Stimulated activated CD8-positive, alpha-beta memory T cell treated with anti-CD3 and anti-CD28 coated beads, Interleukin-4, amount 100 ng/mL, for 1 hour (primary cell): ENCODE measurements at places on chromosomes 11 and 22.

DNA sequence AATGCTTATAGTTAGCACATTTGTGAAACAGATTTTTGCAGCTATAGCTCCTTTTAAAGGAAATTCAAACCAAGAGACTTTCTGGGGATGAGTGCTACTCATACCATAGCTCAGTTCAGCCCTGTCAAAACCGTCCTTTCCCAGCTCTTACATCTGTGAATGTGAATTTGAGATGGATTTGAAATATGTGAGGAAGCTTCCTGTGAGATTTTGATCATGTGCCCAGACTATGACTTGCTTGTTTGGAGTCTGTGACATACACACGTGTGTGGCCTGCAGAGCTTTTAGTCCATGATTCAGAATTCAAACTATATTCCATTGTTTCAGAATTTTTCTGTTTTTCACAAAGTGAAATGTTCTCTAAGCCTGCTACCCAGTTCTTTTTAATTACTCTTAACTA is 4.4 kb upstream of the MMP1 start:
- DNase-seq = no peak

- no peak for DNase-seq
These were observed 668 bp upstream of the CHST1 start for GRCh38 chr11:45665933-45666647.

DNA sequence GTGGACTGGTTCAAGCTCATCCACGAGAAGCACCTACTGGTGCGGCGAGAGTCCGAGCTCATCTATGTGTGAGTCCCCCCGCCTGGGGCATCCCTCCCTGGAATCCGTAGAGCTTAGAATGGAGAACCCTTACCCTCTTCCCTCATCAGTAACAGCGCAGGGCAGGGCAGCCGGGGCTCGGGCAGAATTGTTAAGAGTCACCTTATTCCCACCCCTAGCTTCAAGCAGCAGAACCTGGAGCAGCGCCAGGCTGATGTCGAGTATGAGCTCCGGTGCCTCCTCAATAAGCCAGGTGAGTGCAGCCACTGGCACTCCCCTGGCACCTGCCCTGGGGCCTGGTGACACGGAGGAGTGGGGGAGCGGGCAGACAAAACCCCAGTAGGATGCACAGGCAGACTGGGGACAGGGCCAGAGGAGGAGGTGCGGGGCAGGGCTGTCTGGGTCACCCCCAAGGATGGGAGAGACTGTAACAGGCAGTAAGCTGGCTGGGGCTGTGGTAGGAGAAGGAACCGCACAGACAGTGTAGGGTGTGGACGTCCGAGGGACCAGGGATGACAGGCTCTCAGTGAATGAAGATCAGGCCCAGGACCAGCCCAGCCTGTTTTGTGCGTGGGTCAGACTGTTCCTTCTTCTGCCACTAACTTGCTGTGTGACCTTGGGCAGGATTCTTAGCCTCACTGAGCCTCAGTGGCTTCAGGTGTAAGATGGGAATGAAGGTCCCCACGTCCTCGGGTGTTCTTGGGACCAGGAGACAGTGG is 20.4 kb downstream of the C22orf23 start:
- no peak for DNase-seq

DNA sequence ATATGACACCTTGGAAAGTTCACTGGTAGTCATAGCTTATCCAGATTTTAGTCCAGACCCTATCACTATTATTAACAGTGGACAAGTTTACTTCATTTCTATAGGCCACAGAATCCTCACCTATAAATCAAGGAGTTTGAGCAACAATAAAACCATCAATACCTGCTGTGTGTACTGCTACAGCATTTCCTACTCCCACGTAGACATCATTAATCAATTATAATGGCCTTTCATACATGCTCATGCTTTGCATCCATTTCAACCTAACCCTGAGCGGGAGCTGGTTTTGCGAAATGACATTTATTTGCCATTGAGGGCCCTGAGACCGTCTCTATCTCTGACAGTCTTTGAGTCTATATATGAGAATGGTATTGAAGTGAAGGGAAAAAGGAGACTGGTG is 312.3 kb downstream of the FAT3 start:
- no peak for DNase-seq

DNA sequence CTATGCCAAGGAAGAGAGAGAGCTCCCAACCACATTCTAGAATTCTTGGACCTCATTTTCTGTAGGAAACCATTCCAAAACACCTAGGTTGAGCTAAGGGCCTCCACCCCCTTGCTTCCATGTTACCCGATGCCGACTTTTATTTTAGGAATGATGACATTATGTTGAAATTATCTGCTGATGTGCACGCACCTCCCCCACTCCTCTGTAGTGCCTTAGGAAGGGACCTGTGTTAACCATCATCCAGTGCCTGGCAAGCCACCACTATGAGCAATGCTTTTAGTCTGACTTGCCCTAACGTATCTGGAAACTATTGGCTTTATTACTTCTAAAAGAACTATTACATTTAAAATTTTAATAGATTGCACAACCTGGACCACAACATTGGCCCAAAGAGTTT is 42.1 kb downstream of the NCAPD3 start:
- no peak for DNase-seq

DNA sequence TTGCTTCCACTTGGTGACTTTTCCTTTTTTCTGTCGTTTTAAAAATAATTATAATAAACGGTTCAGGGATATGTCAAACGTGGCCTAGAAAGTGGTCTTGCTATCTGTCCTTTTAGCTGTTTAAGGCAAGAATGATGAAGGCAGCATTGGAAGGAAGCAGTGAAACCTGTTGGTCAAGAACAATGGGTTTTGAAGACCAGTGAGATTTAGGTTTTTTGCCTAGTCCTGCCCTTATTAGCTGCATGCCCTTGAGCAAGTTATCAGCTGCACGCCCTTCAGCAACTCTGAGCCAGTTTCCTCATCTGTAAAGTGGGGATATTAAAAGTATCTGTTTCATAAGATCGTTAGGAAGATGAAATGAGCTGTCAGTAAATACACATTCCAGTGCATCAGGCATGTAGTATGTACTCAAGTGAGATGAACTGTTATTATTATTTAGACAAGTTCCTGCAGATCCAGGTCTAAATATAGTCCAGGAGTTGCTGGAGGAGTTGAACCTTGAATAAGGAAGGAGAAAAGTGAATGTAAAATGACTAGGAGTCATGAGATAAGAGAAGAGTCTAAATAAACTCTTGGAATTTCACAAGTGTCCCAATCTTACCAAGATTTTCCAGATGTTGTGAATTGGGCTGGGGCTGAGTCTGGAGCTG is 90.8 kb upstream of the HSD17B12 start:
- DNase-seq = no peak

- DNase-seq = no peak
These were observed 15.5 kb downstream of the DGCR8 start for GRCh38 chr22:20095521-20095920.

- no peak for DNase-seq
These were observed 44.5 kb downstream of the TRAF6 start for GRCh38 chr11:36465449-36466163.

DNA sequence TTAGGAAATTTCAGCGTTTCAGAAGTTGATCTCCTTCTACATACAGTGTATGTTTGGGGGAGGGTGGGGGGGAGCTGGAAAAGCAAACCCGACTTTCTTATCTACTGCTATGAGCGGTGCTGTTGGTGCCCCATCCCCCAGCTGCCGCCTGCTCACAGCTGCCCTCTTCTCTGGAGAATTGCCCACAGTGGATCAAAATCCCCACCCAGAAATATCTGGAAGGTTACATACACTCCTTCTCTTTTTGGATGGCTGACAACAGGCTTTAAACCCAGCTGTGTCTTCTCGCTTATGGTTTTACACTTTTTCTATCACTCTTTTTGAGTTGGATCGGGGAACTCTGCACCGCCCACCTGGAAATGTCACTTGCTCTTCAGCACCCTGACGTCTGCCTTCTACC is 56.4 kb downstream of the DHCR7 start:
- no peak for DNase-seq

DNA sequence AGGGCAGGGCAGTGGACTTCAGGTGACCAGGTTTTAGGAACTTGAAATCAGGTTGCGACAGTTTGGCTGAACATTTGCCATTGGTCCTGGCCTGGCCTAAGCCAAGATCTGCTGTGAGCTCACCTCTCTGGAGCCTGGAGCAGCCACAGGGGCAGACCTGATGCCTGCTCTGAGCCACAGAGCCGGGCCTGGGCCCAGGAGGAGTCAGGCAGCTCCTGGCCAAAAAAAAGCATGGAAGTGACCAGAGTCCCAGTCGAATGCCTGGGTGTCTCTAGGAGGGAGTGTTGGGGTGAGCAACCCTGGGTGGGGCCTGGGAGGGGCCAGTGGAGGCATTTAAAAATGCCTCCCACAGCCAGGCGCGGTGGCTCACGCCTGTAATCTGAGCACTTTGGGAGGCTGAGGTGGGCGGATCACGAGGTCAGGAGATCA is 6.0 kb upstream of the OMP start:
- no peak for DNase-seq

- no peak for DNase-seq
These were observed 20.5 kb upstream of the AMOTL1 start for GRCh38 chr11:94747601-94748041.

DNA sequence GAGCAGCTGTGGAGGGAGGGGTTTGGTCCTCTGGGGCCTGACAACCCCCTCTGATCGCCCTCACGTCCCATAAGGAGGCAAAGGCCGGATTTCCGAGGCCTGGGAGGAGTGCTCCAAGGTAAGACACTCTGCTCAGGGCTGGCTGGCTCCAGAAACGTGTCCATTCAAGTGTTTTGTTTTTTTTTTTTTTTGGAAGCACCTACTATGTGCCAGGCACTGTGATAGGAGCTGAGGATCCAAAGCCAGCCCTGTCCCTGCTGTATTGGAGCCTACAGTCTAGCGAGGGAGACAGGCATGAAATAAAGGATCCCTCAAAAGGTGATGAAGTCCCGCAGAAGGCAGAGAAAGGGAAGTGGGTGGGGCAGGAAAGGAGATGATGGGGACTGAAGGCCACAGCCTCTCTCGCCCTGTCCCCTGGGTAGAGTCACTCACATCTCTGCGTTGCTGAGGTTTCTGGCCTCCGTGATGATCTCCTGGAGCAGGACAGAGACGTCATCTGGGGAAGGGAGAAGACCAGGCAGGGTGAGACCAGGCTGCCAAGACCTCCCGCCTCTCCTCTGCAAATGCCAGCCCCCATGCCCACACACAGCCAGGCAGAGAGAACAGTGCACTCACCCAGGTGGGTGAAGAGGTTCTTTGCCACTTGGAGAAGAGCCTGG is 89.2 kb downstream of the PDE2A start:
- DNase-seq = no peak

GRCh38 chr22:38202437-38203089 is 769 bp downstream of the MAFF start:
- DNase-seq = no peak

DNA sequence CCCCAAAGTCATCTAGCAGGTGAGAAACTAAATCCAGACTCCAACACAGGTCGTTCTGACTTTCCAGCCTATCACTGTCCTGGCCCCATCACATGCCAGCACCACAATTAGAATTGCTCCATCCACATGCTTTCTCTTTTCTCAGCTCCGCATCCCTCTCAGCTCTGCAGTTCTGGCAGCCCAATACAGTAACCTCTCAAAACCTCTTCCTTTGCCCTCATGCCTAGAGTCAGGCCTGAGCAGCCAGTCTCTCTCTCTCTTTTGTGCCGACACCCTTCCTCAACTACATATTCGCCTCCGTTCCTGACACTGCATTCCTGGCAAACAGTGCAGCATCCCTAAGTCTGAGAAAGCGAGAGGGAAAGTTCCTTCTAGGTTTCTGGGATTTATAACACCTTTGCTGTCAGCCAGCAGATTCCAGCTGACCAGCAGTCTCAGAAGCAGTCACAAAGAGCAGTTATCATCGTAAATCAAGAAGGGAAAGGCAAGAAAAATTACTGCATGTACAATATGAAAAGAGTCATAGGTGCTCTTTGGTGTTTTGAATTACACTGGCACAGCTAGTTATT is 258.0 kb downstream of the FAT3 start:
- no peak for DNase-seq

- no peak for DNase-seq
These were observed 37.6 kb upstream of the RIC3 start for GRCh38 chr11:8206251-8207079.

DNA sequence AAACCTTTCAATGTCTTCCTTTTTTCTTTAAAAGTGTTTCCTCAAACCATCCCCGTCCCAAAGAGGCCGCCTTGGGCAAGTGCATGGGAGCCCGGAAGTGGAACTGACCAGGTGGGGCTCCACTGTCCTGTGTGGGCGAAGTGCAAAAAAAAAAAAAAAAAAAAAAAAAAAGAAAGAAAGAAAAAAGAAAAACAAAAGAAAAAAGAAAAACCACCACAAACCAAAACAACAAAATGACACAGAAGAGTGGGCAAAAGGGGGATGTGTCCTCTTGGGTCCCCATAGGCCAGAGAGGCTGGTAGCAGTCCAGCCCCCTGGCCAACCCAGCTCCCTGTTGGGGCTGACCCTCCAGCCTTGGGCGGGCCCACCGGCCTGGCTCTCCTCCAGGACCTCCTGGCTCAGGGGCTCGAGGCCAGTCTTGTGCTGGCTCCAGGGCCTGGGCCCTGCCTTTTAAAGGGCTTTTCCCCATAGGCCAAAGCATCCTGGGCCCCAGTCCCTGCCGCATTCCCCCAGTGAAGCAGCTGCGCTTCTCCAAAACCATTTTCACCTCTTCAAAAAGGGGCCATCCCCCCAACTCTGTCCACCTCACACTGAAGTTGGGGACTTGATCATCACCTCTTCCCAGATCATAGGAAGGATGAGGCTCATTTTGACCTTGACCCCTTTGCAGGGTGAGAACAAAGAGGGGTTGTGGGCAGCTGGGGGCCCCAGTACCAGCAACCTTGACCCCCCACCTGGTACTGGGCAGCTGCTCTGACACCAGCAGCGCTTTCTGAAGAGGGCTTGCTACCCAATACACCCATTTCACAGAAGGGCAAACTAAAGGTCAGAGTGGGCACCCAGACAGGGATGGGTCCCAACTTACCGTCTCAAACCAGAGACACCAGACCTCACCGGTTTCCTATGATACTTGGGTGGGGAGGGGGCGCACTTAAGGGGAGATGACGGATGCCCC is 9.4 kb downstream of the CBX6 start:
- DNase-seq = no peak

DNA sequence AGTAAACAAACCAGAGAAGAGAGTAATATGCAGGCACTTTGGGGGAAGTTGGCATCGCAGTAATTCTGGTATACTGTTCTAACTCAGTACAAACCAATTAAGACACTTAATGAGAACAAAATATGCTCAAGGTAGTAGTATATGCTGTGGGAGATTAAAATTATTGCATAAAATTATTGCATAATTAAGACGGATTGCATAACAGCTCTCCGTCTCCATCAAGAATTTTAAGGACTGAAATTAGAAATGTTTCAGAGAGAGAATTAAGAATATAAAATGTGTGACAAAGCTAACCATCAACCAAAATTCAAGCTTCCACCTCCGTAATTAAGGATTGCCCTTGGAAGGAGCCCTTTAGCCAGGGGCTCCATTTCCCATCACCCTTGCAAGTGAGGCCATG is 428.5 kb downstream of the ETS1 start:
- no peak for DNase-seq

- DNase-seq = no peak
These were observed 134.1 kb downstream of the COMMD9 start for GRCh38 chr11:36155124-36155561.

GRCh38 chr22:17741866-17742526 is 32.3 kb downstream of the BID start:
- no peak for DNase-seq

- DNase-seq = no peak
These were observed 13.4 kb upstream of the P2RY2 start for GRCh38 chr11:73204711-73205121.

- DNase-seq = no peak
These were observed 2.3 kb downstream of the KRTAP5-11 start for GRCh38 chr11:71580057-71581003.
